Posterior vena cava (tissue), 2 donors: ENCODE measurements at places on chromosomes 5 and 9. TPM values are rescaled to one million over a fixed set of nuclear protein-coding genes. Genes with fewer than 3 reads are reported as not detected.

DNA sequence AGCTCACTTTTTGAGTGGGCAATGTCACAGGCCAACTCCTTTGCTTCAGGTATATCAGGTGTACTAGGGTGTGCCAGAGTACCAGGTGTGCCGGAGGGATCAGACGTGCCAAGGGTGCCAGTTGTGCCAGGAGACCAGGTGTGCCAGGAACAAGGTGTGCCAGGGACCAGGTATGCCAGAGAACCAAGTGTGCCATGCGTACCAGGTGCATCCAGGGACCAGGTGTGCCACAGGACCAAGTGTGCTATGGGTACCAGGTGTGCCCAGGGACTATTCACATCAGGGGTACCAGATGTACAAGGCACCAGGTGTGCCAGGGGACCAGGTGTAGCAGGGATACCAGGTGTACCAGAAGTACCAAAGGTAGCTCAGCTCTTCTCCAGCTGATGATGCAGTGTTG, 174.7 kb upstream of the S1PR3 start:
- DNase-seq: no peak

Gene PCA3
- 0.24 TPM for total RNA-seq

DNA sequence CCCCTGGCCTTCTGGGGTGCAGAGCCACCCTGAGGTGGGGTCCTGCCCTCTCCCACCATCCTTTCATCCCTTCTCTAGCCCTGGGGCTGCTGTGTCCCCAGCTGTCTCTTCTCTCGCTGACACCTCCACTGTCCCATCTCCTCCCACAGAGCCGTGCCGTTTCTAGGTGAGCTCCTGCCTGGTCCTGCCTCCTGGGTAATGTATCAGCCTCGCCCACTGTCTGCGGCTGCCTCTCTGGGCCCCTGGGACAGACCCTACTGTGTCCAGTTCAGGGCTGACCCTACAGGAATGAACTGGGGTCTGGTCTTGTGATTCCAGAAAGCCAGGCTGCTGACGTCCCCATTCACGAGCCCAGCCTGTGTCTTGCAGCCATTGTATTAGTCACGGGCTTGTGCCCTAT, 4.1 kb downstream of the PAEP start:
- no peak for DNase-seq

Gene PCDHA9
- total RNA-seq: 0.14 TPM

- no peak for DNase-seq
These were observed 182.7 kb downstream of the ENC1 start for GRCh38 chr5:74457876-74458275.

Gene POC5
- 9.1 TPM for total RNA-seq

- no peak for DNase-seq
These were observed 25.4 kb upstream of the ELL2 start for GRCh38 chr5:95986937-95987520.

DNA sequence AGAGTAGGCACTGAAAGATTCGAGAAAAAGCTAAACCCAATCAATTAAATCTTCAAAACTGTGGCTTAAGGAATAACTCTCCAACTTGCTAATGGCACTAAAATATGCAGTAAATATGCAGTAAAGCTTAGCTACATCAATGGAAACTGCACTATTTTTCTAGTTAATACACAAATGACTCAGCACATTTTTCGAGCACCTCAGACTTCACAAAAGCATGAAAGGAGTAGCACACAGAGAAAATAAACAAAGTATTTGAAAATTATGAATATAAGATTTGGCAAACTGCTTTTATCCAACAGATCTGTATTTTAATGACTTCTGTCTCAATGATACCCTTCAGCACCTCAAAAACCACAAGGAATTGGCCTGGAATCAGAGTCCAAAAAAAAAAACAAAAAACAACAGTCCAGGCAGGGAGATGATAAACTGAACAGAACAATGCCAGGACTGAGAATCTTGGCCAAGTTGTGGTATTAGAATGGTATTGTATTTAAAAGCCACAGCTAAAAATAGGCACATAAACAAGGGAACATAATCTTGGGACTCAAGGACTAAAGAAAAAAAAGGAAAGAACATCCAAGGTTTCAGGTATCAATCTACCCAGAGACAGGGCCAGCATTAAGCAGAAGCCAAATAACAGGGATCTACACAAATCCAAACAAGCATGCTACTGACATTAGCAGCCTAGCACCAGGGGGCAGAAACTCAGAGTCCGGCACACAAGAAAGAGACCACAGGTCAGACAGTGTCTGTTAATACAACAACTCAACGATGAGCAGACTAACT, 21.4 kb downstream of the TMEM245 start:
- no peak for DNase-seq

Gene SLC25A2
- 1.00 TPM for total RNA-seq

Gene ZBTB6
- 7.7 TPM for total RNA-seq

DNA sequence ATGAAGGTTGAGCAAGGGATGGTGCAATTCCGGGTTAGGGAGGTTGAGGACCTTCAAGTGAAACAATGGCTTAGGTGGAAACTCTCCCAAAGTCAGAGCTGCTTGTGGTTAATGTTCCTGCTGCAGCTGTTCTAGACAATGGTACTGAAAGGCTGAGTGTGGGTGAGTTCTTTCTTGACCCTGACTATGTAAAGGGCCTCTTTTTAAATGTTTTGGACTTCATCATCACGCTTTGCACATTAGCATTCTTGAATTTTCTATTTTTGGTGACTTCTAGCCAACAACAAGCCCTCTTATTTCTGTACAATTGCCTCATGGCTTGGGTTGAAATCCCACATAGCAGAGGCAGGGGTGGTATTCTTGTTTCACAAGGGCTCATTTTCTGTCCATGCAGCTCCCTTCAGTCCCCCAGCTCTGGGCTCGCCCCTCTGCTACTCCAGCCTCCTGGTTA, 136.3 kb upstream of the ANKRD55 start:
- DNase-seq: no peak

- no peak for DNase-seq
These were observed 95.5 kb downstream of the PDE8B start for GRCh38 chr5:77305956-77306355.

- DNase-seq: peak; percentile 78
These were observed 957 bp downstream of the PRELID1 start for GRCh38 chr5:177304392-177305119.
